ENCODE measurements at places on chromosomes 4 and X.

- no peak for DNase-seq
Observed at GRCh38 chr4:47418147-47418546, 45.4 kb downstream of the COMMD8 start.

DNA sequence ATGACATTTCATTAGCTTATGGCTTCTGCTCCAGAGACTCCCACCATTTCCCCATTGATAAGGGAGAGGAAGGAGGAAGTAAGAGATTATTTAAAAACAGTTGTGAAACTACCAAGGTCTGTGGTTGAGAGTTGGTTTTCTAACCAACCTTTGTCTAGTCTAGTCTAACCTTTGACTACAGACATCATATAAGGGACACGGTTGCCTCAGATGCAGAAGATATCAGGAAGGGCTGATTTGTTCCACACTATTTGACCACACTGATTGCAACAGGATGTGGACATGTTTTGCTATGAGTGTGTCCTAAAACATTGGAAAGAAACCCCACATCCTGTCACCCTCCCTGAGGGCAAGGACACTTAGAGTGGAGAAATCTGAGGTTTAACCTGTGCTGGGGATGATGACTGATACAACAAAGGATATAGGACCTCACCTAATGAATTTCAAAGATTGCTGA lies 53.0 kb downstream of the COQ2 start:
- no peak for DNase-seq

- no peak for DNase-seq
Observed at GRCh38 chr4:26275281-26275680, 45.5 kb upstream of the RBPJ start.

DNA sequence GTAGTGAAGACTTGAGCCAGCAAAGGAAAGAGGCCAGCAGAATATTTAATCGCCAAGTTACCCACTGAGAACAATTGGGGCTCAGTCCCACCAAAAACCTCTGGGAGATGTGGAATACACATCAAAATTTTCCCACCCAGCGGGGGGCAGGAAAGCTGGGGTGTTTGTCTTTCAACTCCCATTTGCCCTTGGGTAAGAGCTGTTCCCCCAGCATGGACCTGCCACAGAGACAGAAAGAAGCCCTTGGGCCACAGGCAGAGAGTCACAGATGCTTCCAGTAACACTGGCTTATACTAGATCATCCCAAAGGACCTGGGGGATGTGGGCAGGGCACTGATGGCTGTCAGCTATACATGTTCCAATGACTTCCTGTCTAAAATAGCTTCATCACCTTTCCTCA lies 18.9 kb upstream of the FBXW7 start:
- no peak for DNase-seq

DNA sequence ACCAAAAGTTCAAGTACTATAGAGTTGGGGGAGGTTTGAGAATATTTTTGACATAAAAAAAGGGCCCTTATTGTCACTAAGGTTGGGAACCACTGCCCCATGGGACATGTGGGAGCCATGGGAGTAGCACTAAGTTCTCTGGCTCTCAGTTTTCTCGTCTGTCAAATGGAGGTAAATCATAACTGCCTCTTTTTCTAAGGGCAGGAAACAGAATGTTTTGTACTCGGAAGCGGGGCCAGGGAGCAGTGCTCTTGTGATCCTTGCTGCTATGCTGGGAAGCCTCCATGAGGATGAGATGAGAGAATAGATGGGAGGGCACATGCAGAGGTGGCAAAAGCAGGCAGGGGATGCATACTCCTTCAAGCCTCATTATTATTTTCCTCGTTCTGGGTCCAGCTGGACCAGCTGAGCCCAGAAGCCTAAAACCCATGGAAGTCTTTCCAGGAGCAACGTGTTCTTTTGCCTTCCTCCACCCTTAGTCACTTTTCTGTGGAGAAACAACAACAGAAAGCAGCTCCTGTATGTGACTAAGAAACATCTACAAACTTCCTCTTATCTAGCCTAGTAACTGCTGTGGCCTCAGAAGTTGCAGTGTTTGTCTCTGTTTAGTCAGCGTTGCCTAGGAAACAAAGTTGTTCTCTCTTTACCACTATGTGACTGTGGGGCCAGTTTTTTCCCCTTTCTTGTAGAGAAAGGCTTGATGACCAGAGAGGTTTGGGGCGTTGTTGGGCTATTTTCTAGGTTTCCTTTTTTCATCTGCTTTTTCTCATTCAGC lies 64.8 kb downstream of the TSC22D3 start:
- DNase-seq = peak; percentile 81

DNA sequence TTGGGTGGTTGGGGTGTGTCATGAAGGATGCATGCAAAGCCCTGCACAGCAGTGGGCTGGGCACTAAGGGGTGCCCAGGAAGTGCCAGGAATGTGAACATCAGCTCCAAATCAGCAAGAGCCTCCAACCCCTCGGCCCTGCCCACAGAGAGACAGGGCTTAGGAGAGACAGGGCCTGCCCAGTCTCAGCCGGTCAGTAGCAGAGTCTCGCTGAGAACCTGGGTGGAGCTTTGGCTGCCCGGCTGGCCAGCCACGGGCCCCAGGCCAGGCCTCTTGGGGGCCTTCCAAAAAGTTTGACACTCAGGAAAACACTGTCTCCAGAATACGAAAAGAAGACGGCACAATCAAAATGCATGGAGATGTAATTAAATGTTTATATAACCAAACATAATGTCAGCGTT lies 4.3 kb upstream of the MXD4 start:
- DNase-seq = peak; percentile 21

- DNase-seq = no peak
Observed at GRCh38 chr4:140971077-140971792, 162.0 kb downstream of the RNF150 start.

- no peak for DNase-seq
Observed at GRCh38 chr4:165394275-165394674, 15.5 kb downstream of the CPE start.

DNA sequence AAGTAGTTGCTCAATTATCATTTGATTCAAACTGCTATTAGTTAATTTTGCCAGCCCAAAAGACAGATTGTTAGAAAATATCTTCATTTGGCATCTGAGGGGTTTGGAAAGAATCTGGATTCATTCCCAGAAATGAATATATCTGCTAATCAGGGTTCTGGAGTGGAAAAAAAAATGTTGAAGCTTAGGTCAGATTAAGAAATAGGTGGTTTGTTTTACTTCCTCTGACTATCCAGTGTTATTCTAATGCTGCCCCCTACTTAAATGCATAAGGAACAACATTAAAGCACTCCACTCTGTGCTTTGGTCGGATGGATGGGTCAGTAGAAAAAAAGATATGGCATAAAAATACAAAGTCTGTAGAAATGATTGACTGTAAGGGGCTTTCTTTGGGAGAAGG lies 89.0 kb downstream of the LUZP4 start:
- peak; percentile 44 for DNase-seq

- DNase-seq = no peak
Observed at GRCh38 chr4:88725986-88726385, 28.4 kb upstream of the NAP1L5 start.

DNA sequence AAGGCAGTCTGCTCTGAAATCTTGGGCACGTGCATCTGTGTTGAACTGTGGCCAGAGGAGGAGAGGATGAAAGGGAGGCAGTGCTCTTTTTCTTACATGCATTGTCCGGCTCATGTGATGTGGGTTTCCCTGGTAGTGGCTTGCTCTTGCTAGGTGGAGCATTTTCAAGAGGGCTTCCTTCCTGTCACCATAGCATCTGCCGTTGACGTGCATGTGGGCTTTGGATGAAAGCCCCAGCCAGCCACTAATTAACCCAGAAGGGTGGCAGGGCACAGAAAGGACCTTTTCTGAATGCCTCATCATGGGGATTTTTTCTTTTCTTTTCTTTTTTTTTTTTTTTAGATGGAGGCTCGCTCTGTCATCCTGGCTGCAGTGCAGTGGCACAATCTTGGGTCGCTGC lies 121.3 kb downstream of the GPR143 start:
- DNase-seq = no peak
